ENCODE measurements at places on chromosomes 16 and 17.

DNA sequence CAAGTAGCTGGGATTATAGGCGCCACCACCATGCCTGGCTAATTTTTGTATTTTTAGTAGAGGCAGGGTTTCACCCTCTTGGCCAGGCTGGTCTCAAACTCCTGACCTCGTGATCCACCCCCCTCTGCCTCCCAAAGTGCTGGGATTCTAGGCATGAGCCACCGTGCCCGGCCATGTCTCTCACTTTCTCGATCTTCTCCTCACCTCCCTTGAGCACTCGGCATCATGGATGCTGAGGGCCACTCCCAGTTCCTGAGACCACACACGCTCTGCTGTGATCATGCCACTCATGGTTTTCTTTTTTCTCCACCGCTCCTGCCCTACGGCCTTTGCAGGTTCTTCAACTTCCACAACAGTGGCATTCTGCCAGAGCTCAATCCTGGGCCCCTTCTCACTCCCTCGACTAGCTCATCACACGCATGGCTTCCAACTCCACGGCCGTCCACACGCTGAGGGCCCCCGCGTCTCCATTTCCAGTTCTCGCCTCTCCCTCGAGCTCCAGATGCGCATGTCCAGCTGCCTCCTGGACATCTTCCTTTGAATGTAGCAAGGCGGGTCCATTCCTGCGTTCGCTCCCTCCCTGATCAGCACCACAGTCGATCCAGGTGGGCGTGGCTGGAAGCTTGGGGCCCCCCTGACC is 5.5 kb upstream of the NCBP3 start:
- DNase-seq, result no peak

GRCh38 chr17:38448208-38448771 is 20.0 kb downstream of the ARHGAP23 start:
- DNase-seq, result no peak

DNA sequence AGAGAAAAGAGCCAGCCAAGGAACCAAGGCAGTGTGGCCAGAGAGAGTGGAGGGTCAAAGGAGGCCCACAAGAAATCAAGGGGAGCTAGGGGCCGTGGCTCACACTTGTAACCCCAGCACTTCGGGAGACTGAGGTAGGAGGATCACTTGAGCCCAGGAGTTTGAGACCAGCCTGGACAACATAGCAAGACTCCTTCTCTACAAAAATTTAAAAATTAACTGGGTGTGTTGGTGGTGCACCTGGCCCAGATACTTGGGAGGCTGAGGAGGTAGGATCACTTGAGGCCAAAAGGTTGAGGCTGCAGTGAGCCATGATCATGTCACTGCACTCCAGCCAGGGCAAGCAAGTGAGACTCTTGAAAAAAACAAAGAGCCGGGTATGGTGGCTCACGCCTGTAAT is 18.9 kb upstream of the TFAP4 start:
- DNase-seq, result no peak

DNA sequence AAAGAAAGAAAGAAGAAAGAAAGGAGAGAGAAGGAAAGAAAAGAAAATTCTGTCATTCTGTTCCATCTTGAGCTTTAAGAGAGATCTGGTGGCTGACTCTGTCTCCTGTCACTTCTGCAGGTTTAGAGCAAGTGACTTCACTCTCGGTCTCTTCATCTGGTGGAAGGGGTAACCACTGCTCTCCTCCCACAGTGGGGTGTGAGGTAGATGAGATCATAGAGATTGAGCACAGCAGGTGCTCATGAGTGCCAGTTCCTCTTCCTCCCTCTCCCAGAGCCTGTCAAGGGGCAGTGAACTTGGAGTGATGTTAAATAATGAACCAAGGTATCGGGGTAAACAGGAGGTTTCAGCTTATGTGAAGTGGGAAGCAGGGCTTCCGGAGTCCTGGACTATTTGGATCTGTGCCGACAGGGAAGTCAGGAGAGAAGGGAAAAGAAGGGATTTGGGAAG is 47.7 kb downstream of the BEAN1 start:
- peak; percentile 28 for DNase-seq

DNA sequence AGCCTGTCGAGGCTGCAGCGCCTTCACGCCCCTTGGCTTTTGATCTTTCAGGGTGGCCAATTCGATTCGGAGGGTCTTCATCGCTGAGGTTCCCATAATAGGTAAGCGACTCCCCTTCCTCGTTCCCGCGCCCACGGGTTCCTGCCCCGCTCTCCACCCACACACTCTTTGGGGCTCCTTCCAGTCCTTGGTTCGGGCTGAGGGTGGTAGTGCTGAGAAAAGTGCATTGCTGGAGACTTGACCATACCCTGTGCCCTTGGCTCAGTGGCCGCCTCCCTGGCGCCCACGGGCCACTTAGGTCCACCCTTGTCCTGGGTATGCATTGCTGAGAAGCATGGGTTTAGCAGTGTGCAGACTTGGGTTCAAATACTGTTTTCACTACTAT is 491 bp downstream of the POLR2C start:
- no peak for DNase-seq

DNA sequence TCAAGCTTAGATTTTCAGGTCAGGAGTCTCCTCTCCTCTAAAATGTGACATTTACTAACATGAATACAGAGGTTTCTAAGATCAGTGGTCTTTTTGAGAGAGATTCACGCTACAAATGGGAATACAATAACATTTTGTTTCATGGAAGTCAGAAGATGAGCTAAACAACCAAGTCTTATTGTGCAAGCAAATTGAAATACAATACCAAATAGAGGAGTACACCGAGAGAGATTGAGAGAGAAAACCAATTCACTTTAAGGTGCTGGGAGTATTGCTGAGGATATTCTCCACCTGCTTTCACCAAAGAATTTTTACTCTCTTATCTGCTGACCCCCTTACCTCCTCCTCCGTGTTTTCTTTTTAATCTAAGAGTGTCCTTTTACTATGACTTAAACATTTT is 11.5 kb downstream of the VEZF1 start:
- no peak for DNase-seq

- peak; percentile 63 for DNase-seq
Observed at GRCh38 chr17:42116705-42117396, 4.3 kb downstream of the KAT2A start.

- no peak for DNase-seq
Observed at GRCh38 chr17:8806926-8807550, 7.9 kb upstream of the MFSD6L start.

DNA sequence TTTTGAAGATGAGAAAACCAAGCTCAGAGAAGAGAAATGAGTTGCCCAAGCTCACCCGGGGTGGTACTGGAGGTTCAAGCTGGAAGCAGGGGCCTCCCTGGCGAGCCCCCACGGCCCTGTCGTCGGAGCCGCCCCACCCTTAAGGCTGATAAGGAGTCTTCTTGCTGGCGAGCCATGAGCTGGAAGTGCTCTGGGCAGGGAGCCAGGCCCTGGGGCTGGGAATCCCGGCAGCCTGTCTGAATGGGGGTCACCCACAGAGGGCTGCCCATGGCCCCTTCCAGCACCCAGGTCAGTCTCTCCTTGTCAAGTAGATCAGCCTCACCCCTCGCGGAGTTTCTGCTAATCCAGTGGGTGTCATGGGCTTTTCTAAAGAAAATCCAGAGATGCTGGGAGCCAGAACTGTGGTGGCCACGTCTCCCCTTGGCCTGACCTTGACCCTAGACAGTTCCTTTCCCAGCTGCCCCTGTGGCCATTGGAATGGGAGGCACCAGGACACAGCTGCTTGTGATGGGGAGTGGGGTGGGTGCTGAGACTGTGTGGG is 1.2 kb upstream of the P2RX1 start:
- DNase-seq, result no peak

DNA sequence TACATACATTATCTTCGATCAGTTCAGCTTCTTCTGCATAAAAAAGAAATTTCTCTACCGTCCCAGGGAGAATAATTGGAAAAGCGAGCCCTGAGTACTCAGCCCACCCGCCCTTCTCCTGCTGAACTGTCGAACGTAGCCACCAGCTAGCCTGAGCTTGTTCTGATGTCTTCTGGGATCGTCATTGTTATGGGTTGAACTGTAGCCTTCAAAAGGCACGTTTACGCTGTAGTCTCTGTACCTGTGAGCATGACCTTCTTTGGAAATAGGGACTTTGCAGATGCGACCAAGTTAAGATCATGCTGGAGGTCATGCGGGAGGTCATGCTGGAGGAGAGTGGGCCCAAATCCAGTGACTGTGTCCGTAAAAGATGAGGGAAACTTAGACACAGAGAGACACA is 86.2 kb downstream of the CMIP start:
- no peak for DNase-seq

GRCh38 chr16:11264155-11264832 is 4.8 kb downstream of the TNP2 start:
- DNase-seq, result no peak
